ENCODE measurements at places on chromosomes 3 and 15. TPM values are rescaled to one million over a fixed set of nuclear protein-coding genes. Genes with fewer than 3 reads are reported as not detected.

- peak; percentile 47 for DNase-seq
- peak overlapping the region; percentile 79 for H3K27ac ChIP-seq
- H3K4me1 ChIP-seq, result peaks cover 46% of the 10 kb centered on the region
- peak overlapping the region; percentile 33 for H3K4me3 ChIP-seq
- H3K36me3 ChIP-seq, result no peaks in the 10 kb centered on the region
Observed at GRCh38 chr3:19539518-19540392, 391.4 kb downstream of the KCNH8 start.

DNA sequence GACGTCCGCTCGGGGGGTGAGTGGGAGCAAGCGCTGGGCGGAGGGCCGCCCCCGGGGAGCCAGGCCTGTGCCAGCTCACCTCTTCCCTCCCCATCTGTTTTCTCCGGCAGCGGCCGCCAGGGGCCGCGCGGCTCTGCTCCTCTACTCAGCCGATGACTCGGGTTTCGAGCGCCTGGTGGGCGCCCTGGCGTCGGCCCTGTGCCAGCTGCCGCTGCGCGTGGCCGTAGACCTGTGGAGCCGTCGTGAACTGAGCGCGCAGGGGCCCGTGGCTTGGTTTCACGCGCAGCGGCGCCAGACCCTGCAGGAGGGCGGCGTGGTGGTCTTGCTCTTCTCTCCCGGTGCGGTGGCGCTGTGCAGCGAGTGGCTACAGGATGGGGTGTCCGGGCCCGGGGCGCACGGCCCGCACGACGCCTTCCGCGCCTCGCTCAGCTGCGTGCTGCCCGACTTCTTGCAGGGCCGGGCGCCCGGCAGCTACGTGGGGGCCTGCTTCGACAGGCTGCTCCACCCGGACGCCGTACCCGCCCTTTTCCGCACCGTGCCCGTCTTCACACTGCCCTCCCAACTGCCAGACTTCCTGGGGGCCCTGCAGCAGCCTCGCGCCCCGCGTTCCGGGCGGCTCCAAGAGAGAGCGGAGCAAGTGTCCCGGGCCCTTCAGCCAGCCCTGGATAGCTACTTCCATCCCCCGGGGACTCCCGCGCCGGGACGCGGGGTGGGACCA lies 632 bp upstream of the CRELD1 start:
- no peaks in the 10 kb centered on the region for H3K27me3 ChIP-seq
- H3K36me3 ChIP-seq, result no peaks in the 10 kb centered on the region
- H3K27ac ChIP-seq, result peak overlapping the region; percentile 71
- peaks cover 9% of the 10 kb centered on the region for H3K4me1 ChIP-seq
- peak; percentile 40 for DNase-seq
- peak overlapping the region; percentile 89 for H3K4me3 ChIP-seq

GRCh38 chr15:56693761-56694160 lies 39.5 kb downstream of the ZNF280D start:
- no peak overlapping the region for H3K4me3 ChIP-seq
- DNase-seq, result no peak
- H3K27me3 ChIP-seq, result no peaks in the 10 kb centered on the region

DNA sequence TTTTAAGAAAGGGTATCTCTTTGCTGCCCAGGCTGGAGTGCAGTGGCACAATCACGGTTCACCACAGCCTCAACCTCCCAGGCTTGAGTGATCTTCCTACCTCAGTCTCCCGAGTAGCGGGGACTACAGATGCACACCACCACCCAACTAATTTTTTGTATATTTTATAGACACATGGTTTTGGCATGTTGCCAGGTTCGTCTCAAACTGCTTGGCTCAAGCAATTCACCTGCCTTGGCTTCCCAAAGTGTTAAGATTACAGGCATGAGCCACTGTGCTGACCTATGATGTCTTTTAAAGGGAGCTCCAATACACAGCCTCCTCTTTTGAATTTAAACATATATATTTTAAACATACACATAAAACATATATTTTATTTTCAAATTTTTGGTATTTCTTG lies 60.9 kb downstream of the SLC9C1 start:
- DNase-seq, result no peak
- no peak overlapping the region for H3K27ac ChIP-seq
- H3K4me1 ChIP-seq, result no peaks in the 10 kb centered on the region
- no peaks in the 10 kb centered on the region for H3K27me3 ChIP-seq

DNA sequence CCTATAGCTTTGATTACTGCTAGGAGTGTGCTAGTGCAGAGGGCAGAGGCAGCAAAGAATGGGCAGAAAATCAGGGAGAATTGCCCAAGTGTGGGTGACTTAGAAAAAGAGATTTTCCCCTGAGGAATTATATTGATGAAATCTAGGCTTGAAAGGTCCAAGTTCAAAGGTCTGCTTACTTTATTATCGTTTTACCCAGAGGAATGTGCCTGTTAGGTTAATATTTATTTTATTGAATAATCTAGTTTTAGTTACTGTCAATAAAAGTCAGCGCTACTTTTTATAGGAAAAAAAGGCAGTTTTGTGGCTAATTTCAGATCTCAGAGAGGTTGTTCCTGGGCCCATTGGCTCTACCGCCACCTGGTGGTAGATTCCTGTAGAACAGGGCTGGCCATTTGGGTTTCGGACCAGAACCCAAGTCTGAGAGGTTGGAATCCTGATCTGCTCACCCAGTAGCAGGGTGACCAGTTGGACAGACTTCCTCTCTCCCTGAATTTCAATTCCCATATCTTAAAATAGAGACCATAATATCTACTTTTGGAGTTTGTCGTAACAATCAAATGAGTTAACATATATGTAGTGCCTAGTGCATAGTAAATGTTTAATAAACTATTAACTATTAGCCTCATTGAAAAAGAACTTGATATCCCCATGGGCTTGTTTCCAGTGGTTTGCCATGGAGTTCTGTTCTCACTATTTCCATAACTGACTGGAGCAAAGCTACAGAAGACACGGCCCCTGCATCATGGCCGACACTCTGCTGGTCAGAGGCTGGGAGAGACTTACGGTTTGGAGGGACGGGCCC lies 62.7 kb upstream of the ZNF148 start:
- peaks cover 19% of the 10 kb centered on the region for H3K4me1 ChIP-seq
- no peak overlapping the region for H3K27ac ChIP-seq
- H3K36me3 ChIP-seq, result no peaks in the 10 kb centered on the region
- H3K27me3 ChIP-seq, result no peaks in the 10 kb centered on the region
- H3K4me3 ChIP-seq, result no peak overlapping the region

DNA sequence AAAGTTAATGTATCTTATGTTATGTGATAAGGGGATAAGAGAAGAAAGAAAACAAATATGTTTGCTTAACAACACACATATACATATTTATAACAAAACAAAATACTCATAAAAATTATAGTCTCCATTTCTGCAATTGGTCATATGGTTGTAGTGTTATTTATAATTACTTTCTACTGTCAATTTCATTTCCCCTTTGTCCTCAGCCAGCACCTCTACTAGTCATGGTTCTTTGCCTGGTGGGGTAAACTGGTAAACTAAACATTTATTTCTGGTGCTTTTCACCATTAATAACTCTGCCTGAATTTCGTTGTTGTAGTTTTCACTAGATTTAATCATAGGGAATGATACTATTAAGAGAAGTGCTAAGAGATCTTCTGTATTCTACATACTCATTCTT lies 88.0 kb upstream of the ALCAM start:
- no peaks in the 10 kb centered on the region for H3K36me3 ChIP-seq
- no peak for DNase-seq
- H3K4me3 ChIP-seq, result no peak overlapping the region
- H3K27ac ChIP-seq, result no peak overlapping the region

DNA sequence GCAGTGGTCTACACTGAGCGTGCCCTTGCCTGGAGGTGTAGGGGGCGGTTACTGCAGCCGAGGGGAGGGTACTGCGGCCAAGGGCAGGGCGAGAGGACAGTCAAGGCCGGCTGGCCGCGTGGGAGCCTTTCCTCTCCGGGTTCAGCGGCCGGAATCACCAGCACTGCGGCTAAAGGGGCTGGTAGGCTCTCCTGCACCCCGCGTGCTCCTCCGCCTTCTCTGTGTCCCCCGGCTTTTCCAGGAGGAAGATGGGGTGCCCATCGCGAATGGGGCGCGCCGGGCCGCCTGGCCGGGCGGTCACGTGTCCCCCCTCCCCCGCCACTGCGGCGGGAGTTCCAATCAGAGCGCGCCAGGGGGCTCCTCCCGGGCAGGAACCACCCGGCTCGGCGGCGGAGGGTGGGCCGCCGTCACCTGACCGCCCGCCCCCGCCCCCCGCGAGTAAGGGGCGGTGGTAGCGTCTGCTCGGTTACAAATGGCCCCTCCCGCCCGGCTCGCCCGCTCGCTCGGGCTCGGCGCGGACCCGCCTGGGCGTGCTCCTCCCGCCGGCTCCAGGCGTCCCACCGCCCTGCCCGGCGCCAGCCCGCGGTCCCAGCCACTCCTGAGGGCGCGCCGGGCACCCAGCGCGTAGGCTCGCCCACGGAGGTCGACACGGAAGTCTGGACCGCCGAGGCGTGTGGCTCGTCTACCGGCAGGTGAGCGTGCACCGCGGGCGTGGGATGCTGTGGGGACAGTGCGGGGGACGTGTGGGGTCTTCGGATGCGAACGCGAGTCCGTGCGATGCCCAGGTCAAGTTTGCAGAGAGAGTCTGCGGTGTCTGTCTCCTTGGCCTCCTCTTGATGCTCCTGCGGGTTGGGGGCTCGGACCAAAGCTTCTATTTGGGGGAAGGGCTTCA lies 242.6 kb upstream of the TOPAZ1 start:
- no peaks in the 10 kb centered on the region for H3K36me3 ChIP-seq
- no peak for DNase-seq
- no peak overlapping the region for H3K27ac ChIP-seq
- peaks cover 18% of the 10 kb centered on the region for H3K27me3 ChIP-seq

- no peaks in the 10 kb centered on the region for H3K4me1 ChIP-seq
- no peak overlapping the region for H3K27ac ChIP-seq
- H3K27me3 ChIP-seq, result no peaks in the 10 kb centered on the region
- H3K4me3 ChIP-seq, result no peak overlapping the region
Observed at GRCh38 chr15:68502398-68502901, 70.5 kb upstream of the ITGA11 start.

Gene ADPRH
- 26.0 TPM for total RNA-seq

Gene CALML4
- total RNA-seq, result 4.8 TPM

Gene GRAMD2A
- total RNA-seq, result not detected

Gene GOLGA8K
- not detected for total RNA-seq

Gene ANKDD1A
- 4.5 TPM for total RNA-seq

Gene HCLS1
- 232 TPM for total RNA-seq

Gene KBTBD13
- not detected for total RNA-seq

Gene LMAN1L
- total RNA-seq, result not detected

Gene PTX3
- total RNA-seq, result not detected

Gene LRRC2
- not detected for total RNA-seq

Gene AQP9
- 0.41 TPM for total RNA-seq

Data from GM12878 (cell line).